Progenitor cell of endocrine pancreas (in vitro differentiated cells): ENCODE measurements at places on chromosomes 5 and 9. TPM values are rescaled to one million over a fixed set of nuclear protein-coding genes. Genes with fewer than 3 reads are reported as not detected.

GRCh38 chr9:7542126-7542525 is 257.5 kb downstream of the DMAC1 start:
- H3K27me3 ChIP-seq, result peaks cover 26% of the 10 kb centered on the region
- H3K27ac ChIP-seq, result no peak overlapping the region

GRCh38 chr5:37773809-37774208 is 66.0 kb downstream of the GDNF start:
- peaks cover 2% of the 10 kb centered on the region for H3K4me1 ChIP-seq
- no peak overlapping the region for H3K4me3 ChIP-seq
- no peak overlapping the region for H3K27ac ChIP-seq
- H3K27me3 ChIP-seq, result no peaks in the 10 kb centered on the region

- H3K4me1 ChIP-seq, result peaks cover 3% of the 10 kb centered on the region
- H3K27ac ChIP-seq, result no peak overlapping the region
- no peaks in the 10 kb centered on the region for H3K27me3 ChIP-seq
- no peak overlapping the region for H3K4me3 ChIP-seq
- H3K36me3 ChIP-seq, result peaks cover 1% of the 10 kb centered on the region
- no peak for DNase-seq
Observed at GRCh38 chr5:98911280-98912040, 17.3 kb downstream of the CHD1 start.

The C9orf152 gene
- total RNA-seq, result 0.13 TPM in 1 of 2 replicates, not detected in the other

GRCh38 chr5:123147741-123148140 is 58.7 kb downstream of the PRDM6 start:
- no peak overlapping the region for H3K27ac ChIP-seq
- peaks cover 56% of the 10 kb centered on the region for H3K27me3 ChIP-seq
- no peak for DNase-seq
- no peaks in the 10 kb centered on the region for H3K36me3 ChIP-seq

The PITX1 gene
- total RNA-seq, result 12.5 and 16.2 TPM in 2 replicates

DNA sequence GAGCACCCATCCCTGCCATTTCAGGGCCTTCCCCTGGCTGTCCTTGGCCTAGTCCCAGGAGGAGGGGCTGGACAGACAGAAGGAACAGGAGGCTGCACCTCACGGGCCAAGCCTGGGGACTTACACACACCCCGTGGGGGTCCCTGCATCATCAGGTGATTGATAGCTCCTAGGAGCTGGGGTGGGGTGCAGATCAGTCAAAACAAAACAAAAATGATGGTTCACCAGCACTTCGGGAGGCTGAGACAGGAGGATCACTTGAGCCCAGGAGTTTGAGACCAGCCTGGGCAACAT is 169.3 kb downstream of the GAPVD1 start:
- no peak overlapping the region for H3K27ac ChIP-seq
- DNase-seq, result no peak
- no peaks in the 10 kb centered on the region for H3K4me1 ChIP-seq
- H3K27me3 ChIP-seq, result peaks cover 2% of the 10 kb centered on the region
- no peaks in the 10 kb centered on the region for H3K36me3 ChIP-seq
- no peak overlapping the region for H3K4me3 ChIP-seq

- DNase-seq, result no peak
- H3K27me3 ChIP-seq, result peaks cover 21% of the 10 kb centered on the region
- no peak overlapping the region for H3K27ac ChIP-seq
- peaks cover 13% of the 10 kb centered on the region for H3K4me1 ChIP-seq
Observed at GRCh38 chr5:92800365-92800764, 780.7 kb downstream of the NR2F1-AS1 start.

DNA sequence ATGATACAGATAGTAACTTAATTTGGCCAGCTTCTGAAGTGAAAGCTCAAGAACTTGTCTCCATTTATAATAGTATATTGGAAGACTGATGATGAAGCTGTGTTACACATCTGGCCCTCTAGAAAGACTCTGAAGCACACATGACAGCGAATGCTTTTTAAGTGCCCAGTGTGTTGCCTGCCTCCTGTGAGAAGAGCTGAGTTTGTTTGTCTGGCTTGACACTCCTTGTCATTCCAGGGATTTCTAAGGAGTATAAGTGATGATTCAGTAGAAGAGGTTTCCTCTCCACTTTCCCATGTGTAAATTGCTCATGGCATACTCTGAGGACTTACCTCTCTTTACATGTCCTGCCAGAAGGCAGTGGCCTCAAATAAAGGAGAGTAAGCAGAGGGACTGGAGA is 30.4 kb upstream of the LRRTM2 start:
- H3K4me3 ChIP-seq, result no peak overlapping the region
- no peak overlapping the region for H3K27ac ChIP-seq
- H3K36me3 ChIP-seq, result peaks cover 35% of the 10 kb centered on the region
- H3K27me3 ChIP-seq, result no peaks in the 10 kb centered on the region
- no peak for DNase-seq

The NTRK2 gene
- total RNA-seq, result 4.7 and 7.8 TPM in 2 replicates

The TESK1 gene
- 62.3 and 63.2 TPM in 2 replicates for total RNA-seq

The IFNA21 gene
- total RNA-seq, result not detected in 2 replicates

The MLANA gene
- total RNA-seq, result not detected in 2 replicates

DNA sequence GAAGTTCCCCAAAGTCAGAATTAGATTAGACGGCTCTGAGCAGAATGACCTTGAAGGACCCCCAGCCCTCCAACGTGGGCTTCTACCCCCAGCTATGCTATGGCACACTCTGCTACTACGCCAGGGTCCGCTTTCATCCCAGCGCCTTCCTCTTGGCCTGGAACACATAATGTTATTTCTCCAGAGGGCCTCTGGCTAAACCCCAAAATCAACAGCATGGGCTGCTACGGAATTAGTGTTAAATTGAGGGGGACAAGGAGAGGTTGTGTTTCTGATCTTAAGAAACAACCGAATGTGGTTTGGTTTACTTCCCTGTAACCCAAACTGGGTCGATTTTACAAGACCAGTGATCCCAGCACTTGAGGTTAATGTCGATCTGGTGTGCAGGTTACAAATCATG is 97.1 kb downstream of the ZNF618 start:
- H3K4me1 ChIP-seq, result peaks cover 14% of the 10 kb centered on the region
- H3K27ac ChIP-seq, result no peak overlapping the region
- H3K36me3 ChIP-seq, result peaks cover 34% of the 10 kb centered on the region
- H3K4me3 ChIP-seq, result no peak overlapping the region

DNA sequence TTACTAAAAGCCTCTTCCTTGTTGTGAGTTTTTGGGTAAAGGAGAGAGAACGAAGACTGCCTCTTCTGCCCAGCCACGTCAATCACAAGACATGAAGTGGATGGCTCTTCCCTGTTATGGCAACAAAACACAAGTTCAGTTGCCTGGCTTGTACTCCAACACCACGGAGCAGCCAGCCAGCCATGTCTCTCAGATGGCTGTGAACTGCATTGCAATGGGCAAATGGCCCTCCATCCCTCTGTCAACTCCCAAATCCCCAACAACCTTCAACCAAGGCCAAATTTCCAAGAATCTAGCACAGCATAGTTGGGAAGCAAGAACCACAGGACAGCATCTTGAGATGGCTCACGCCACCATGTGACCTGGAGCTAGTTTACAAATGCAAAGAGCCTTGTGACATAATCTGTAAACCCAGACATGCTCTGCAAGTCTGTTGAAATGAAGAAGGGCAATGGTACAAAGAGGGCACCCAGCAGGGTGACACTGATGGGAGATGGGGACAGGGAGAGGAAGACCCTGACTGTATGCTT is 53.9 kb downstream of the ZNF366 start:
- no peak overlapping the region for H3K4me3 ChIP-seq
- peaks cover 12% of the 10 kb centered on the region for H3K27me3 ChIP-seq
- no peaks in the 10 kb centered on the region for H3K4me1 ChIP-seq
- H3K27ac ChIP-seq, result no peak overlapping the region
- H3K36me3 ChIP-seq, result no peaks in the 10 kb centered on the region

GRCh38 chr5:68431186-68431585 is 215.6 kb downstream of the PIK3R1 start:
- no peak overlapping the region for H3K27ac ChIP-seq
- H3K4me3 ChIP-seq, result no peak overlapping the region
- no peak for DNase-seq
- peaks cover 14% of the 10 kb centered on the region for H3K27me3 ChIP-seq

- H3K27me3 ChIP-seq, result no peaks in the 10 kb centered on the region
- no peaks in the 10 kb centered on the region for H3K4me1 ChIP-seq
- DNase-seq, result no peak
- no peak overlapping the region for H3K4me3 ChIP-seq
Observed at GRCh38 chr5:90111364-90112032, 298.1 kb downstream of the CETN3 start.

The NEURL1B gene
- 4.0 and 4.3 TPM in 2 replicates for total RNA-seq

DNA sequence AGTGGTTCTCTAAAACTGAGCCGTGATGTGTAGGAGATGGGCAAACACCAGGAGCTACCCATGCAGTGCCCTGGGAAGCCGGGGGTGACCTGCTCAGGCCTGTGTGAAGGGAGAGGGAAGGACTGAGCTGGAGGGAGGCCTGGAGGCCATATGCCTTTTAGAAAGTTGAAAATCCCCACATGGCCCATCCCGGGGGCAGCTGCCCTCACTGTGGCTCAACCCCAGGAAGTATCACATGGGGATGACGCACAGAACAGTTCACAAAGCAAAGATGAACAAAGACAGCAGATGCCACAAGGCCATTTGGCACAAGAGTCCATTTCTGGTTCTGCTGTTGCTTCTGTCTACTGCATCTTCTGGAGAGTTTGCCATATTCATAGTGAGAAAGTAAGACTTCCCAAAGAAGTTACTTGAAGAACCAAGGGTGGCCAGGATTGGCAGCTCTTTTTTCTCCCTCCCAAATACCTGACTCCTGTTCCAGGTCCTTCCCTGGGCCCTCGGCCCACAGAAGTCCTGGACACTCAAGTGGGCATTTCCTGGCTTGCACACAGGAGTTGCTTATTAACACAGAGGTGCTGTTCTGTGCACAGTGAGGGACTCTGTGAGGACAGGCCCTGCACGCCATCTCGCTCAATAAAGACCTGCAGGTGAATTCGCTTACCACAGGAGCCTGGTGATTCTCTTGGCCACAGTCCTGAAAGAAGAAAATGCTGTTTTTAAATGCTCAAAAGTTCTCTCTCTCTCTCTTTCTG is 25.1 kb downstream of the ACSL6 start:
- H3K27ac ChIP-seq, result no peak overlapping the region
- peaks cover 3% of the 10 kb centered on the region for H3K27me3 ChIP-seq
- H3K4me3 ChIP-seq, result no peak overlapping the region

- H3K4me1 ChIP-seq, result no peaks in the 10 kb centered on the region
- H3K27ac ChIP-seq, result no peak overlapping the region
- H3K36me3 ChIP-seq, result no peaks in the 10 kb centered on the region
- no peak overlapping the region for H3K4me3 ChIP-seq
- H3K27me3 ChIP-seq, result peaks cover 3% of the 10 kb centered on the region
Observed at GRCh38 chr5:3311433-3311832, 284.2 kb upstream of the IRX1 start.

The ZDHHC11 gene
- total RNA-seq, result 44.3 and 47.6 TPM in 2 replicates

- H3K27me3 ChIP-seq, result peaks cover 39% of the 10 kb centered on the region
- peaks cover 17% of the 10 kb centered on the region for H3K4me1 ChIP-seq
- peak within 1 kb of the TSS; percentile 80 for H3K27ac ChIP-seq
- DNase-seq, result peak; percentile 27
- H3K4me3 ChIP-seq, result peak within 1 kb of the TSS; percentile 82
- no peaks in the 10 kb centered on the region for H3K36me3 ChIP-seq
Observed at GRCh38 chr5:149271716-149272563, at the start of gene AFAP1L1. Gene AFAP1L1 (plus strand): TSS chr5:149271859. CDS start chr5:149271969, 110 bp downstream.

DNA sequence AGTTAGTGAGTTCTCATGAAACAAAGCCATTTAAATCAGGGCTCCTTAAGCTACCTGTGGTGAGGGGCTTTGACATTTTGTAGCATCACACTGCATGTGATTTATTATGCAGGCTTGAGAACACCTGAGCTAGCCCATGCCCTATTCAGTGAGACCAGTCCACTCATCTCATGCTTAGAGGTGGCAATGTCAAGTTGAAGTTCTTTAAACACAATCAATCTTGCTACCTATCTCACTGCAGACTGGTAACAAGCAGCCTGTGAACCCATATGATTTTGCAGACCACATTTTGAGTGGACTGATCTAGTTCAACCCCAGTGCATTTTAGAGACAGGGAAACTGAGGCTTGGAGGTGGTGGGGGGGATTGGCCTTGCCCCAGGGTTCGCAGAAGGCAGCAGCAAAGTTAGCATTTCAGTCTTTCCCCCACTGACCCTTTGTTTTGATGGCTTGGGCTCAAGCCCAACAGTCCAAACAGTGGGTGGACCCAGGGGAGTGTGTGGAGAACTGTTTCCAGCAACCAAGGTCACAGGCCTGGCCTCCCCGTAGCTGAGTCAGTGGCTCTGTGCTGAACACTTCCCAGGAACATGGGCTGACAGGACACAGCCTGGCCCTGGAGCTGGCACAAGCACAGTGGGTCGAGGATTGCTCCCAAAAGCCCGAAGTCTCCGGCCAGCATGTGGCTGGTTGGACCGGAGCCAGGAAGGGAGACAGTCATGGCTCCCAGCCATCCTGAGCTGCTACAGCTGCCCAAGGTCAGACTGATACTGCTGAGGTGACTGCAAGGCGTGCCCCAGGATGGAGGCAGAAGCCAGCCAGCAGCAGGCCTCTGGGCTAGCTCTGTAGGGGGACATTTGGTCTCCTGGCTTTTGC is 95.3 kb downstream of the RGS3 start:
- no peak overlapping the region for H3K4me3 ChIP-seq
- peaks cover 5% of the 10 kb centered on the region for H3K27me3 ChIP-seq
- no peak overlapping the region for H3K27ac ChIP-seq

GRCh38 chr5:72271702-72272101 is 48.3 kb downstream of the MRPS27 start:
- H3K4me3 ChIP-seq, result no peak overlapping the region
- no peaks in the 10 kb centered on the region for H3K27me3 ChIP-seq

DNA sequence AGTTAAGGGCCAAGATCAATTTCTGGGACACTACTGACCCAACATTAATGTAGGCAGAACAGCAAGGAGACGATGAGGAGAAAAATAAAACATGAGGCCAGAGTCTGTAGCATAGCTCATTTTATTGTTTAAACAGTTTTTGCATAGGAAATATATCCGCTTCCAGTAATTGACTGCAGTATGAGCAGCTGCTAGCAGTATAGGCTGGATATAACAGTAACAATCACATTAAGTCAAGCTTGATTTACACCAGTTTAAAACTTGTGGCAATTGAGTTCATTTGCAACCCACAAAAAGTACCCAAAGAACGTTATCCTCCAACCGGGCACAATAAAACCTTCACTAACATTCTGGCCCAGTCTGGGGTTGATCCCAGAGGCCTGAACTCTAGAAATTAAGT is 232.2 kb downstream of the NFIB start:
- H3K4me3 ChIP-seq, result no peak overlapping the region
- DNase-seq, result no peak
- no peaks in the 10 kb centered on the region for H3K36me3 ChIP-seq

DNA sequence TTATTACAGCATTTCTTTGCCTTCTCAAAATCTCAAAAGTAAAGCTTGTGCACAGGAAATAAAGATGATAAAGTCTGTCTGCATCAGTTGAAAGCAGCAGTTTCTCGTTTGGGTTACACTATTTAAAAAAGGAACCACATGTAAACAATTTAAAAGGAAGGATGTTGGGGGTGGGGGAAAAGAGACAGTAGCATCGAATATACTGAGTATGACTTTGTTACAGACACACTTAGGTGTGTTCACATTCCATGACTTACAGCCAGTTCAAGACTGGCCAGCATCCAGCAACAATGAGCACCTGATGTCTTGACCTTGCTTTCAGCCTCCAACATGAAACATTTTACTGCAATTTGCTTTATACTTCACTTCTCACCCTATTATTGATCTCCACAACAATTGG is 8.7 kb downstream of the GAPT start:
- H3K4me1 ChIP-seq, result peaks cover 30% of the 10 kb centered on the region
- H3K27me3 ChIP-seq, result no peaks in the 10 kb centered on the region
- H3K4me3 ChIP-seq, result no peak overlapping the region
